ENCODE measurements at places on chromosomes 5 and 9.

DNA sequence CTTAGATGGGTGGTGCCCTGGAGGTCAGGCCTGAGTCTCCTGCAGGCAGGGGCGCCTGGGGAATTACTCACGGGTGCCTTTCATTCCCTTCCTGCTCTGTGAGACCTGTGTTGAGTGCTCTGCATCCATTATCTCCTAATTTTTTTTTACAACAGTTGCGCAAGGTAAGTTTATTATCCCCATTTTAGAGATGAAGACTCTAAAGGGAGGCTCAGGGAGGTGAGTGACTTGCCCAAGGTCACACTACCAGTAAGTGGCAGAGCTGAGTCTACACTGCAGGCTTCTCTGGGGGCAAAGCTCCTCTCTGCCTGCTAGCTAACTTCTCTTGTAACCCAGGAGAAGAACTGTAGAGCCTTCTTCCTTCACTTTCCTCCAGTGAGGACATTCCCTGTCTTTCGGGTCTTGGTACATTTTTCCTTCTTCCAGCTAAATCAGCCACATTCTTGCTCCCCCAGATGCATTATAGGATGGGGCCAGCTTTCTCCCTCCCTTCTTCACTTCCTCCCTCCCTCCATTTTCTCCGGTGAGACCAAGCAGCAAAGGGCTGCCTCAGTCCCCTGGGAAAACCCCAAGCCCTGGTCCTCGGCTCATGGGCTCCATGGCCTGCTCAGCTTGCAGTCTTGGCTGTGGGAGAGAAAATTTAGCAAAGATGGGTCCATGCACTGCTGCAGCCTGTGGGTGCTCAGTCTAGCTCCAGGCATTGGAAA lies 1.8 kb downstream of the PRR7 start:
- DNase-seq = no peak

DNA sequence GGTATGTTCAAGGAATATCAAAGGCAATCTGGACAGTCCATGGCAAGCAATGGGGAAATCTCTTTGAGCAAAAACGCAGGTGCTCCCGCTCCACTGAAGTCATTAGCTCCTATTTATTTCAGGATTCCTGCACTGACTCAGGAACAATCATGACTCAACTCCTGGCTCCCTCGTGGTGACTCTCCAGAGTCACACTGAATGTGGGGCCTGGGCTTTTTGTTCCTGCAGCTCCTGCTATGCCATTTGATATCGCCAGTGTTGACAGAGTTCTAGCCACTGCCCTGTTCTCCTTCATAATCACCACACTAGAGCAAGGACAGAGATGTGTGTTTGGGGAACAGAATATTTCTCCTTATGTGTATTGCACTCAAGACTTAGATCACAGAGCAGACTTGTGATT lies 187.2 kb upstream of the ZNF462 start:
- DNase-seq = peak; percentile 4

DNA sequence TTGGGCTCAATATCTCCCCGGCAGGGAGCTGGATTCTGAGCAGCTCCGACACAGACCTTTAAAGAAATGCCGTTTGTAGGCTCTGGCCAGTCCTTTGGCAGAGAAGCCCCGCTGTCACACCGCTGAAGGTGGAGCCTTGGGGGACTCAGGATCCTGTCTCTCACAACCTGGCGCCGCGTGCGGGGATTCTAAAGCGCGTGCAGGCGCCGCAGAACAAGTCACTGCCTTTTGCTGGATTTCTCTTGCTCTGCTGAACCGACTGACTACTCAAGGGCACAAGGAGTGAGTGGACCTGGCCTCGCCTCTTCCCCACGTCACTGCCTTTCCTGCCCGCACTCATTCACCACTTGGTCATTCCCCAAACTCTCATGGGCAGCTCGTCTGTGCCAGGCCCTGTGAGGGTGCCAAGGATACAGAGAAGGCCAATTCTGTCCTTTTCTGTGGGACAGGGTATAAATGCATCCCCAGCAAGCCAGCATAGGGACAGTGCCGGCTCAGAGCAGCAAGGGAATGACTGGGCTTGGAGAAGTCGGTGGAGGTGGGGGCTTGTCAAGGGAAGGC lies 69.3 kb downstream of the CRB2 start:
- peak; percentile 48 for DNase-seq

GRCh38 chr9:105313238-105313637 lies 68.8 kb downstream of the SLC44A1 start:
- DNase-seq = no peak

- DNase-seq = no peak
Observed at GRCh38 chr5:82784521-82784920, 292.7 kb downstream of the TMEM167A start.

GRCh38 chr9:102405218-102405867 lies 589.8 kb upstream of the CYLC2 start:
- no peak for DNase-seq
